ENCODE measurements at places on chromosomes 7 and 10.

- no peak for DNase-seq
These were observed 807.5 kb upstream of the SORCS1 start for GRCh38 chr10:107971973-107972372.

DNA sequence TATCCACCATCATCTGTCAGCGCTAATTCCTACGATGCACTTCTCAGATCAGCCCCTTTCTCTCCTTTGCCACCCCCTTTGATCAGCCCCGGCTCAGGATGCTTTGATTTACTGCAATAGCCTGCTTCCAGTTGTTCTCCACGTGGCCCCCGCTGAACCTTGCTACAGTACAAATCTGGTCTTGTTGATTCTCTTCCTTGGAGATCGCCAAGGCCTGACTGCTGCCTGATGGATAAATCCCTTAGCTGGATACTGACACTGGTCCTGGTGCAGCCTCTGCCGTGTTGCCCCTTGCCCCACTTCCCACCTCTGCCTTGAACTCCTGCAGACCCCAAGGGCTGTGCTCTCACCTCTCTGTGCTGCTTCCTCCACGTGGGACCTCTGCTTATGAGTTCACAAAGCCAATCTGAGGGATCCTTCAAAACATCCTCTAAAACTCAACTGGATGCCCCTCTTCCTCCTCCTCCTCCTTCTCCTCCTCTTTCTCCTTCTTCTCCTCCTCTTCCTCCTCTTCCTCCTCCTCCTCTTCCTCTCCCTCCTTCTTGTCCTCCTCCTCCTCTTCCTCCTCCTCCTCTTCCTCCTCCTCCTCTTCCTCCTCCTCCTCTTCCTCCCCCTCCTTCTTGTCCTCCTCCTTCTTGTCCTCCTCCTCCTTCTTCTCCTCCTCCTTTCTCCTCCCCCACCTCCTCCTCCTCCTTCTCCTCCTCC lies 15.3 kb downstream of the PLXNA4 start:
- DNase-seq = no peak

DNA sequence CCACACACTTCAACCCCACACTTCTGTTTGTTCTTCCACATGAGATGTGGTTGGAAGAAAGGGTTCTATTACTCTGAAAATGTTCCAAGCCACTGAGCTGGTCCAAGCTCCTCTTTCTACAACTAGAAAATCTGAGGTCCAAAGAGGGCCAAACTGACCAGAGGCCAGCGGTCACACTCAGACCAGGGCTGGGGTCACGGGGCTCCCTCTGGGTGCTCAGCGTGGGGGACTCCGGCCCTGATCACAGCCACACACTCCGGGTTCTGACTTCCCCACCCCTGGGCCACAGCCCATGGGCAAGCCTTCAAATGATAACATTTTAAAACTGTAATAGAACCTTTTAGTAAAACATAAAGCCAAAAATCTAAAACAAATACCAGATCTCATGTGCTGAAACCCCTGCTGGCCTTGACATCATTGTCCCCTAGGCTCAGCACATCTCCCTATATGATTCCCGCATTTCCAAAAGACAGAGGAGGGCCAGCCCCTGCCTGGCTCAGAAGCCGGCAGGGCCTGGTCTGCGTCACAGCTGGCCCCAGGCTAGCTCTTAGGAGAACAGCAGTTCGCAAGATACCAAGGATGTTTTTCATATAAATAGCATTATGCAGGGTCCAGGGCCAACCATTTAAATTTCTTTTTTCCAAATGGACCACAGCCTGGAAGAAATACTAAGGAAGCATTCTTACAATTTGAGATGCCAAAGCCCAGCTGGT lies 3.3 kb downstream of the CRYGN start:
- no peak for DNase-seq

DNA sequence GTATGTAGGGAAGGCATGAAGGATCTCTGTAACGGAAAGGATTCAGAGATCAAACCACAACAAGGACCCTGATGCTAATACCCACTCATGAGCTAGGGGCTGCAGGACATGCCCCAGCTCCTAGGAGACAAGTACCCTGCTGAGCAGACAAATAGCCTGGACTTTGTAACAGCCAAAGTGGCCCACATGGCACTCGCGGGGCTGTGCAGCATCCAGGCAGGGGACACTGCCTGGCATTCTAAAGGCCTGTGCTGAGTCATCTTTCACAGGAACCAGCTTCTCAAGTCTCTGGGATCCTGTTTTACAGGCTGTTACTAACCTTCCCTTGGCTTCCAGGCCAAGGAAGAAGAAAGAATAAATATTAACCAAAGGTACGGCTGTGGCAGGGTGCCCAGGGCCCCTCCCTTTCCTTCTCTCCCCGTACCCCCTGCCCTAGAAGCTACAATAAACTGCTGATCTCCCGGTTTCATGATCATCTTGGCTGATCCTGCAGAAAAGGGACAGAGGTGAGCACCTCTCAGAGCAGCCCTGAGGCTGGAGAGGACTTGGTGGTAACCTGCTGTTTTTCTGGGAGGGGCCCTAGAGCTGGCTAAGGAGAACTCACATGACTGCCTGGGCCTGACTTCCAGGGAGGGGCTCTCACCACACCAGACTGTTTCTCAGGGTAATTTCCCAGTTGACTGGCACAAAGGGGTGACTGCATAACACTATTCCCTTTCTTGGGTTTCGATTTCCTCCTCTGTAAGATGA lies 4.2 kb upstream of the RPEL1 start:
- DNase-seq = no peak

DNA sequence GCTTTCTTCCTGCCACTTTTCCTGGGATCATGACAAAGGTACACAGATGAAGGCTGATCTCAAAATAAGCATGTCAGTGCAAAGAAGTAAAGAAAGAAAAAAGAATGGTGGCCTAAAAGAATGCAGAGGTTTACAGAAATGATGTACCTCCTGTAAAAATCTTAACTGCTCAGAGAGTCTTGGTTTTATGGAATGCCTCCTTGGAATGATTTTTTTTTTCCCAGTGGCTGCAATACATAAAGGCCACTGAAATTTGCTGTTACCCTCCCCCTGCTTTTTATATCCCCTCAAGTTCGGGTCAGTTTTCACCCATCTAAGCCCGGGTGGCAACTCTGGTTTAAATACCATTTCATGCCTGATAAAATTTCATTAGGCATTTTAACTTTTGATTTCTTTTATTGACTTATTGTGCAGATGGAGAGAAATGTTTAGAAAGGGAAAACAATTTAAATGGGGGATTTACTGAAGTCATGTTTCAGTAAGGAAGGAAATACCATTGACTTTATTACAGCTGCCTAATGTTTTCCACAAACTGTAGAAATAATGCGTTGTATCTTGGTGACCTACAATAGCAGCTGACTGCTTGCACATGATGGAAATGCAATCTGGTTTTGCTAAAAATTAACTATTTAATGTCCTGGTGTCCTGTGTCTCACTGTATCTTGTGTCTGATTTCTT lies 102.5 kb downstream of the SAMD9 start:
- no peak for DNase-seq

DNA sequence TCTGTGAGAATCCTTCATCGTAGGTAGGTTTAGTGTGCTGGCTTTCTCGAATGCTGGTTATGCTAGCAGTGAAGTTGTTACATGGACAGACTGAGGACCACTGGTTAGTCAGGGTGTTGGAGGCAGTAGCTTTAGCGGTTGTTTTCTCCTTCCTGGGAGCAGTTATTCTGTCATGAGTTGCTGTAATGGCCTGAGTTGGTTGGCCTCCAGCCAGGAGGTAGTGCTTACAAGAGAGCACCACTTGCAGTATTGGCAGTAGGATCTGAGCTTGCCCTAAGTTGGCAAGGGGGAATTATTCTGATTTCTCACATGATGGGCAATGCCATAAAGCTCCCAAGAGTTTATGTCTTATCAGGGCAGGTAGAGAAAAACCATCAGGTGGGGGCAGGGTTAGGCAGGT lies 58.0 kb downstream of the IPMK start:
- no peak for DNase-seq

DNA sequence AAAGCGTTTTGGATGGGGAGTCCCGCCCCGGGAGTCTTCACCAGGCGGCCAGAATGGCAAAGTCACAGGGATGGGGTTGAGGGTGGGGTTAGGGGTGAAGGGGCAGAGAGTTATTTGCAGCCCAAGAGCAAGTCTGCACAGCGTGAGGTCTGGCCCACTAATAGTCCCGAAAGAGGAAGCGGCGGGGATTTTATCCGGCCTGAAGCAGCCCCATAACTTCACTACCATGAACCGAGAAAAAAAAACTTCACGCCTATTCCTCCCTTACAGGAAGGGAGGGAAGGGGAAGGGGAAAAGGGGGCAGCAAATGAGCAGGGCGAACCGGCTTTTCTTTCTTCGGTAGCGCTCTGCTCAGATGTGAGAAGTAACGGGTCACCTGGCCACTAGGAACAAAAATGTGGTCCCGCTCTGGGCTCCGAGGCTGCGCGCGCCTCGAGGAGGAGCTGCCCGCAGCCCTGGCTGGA lies 712 bp downstream of the ITPRIP start:
- DNase-seq = peak; percentile 37
